Left lobe of liver (tissue), 2 donors: ENCODE measurements at places on chromosomes 1 and 21.

DNA sequence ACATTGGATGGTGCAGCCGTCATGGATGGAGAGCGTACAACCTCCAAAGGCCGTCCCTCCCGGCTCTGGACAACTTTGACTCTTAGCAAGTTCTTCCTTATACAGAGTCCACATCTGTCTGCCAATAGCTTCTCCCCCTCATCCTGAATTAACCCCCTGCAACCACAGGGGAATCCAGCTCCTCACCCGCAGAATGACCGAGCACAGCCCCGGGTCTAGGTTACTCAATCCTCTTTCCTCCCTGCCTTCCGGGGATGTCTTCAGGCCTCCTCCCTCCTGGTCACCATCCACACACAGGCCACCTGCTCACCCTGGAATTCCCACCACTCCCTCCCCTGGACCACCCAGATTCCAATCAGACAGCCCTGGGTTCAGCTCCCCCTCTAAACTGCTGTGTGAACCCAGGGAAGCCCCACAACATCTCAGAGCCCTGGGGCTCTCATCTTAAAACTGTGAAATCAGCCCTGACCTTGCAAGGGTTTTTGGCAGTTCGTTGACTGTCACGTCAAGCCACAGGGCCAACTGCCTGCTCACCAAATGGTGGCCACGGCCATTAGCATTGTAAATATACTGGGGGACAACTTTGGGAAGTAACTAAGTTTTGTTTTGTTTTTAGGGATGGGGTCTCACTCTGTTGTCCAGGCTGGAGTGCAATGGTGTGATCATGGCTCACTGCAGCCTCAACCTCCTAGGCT is 54.2 kb downstream of the HSPG2 start:
- no peak for DNase-seq

DNA sequence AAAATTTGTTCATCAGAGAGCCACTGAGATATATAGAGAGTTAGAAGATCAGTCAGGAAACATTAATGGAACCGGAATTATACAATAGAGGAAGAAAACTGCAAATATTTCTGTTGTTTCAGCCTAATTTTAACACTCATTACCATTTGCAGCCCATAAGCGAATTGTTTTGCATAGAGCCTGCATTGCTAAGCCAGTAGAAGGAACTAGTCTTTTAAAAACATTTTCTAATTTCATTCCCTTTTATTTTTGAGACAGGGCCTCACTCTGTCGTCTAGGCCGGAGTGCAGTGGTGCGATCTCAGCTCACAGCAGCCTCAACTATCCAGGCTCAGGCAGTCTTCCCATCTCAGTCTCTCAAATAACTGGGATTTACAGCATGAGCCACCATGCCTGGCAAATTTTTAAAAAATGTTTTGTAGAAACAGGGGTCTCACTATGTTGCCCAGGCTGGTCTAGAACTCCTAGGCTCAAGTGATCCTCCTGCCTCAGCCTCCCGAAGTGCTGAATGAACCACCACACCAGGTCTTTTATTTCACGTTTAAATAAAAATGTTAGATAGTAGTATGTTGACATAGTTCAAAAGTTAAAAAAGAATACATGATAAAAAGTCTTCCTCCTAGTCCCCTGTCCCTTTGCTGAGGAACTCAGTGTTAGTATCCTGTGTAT is 25.3 kb downstream of the MPZL1 start:
- no peak for DNase-seq

- no peak for DNase-seq
Measured at GRCh38 chr1:44368471-44369151, 13.6 kb upstream of the ERI3 start.

- no peak for DNase-seq
Measured at GRCh38 chr1:151060007-151060656, at the start of gene MLLT11. Gene MLLT11, plus strand, starts transcription at chr1:151060397. Its CDS starts 6,828 bp downstream, at chr1:151067225.

GRCh38 chr1:155809088-155809487 is 47.9 kb downstream of the GON4L start:
- DNase-seq = no peak

DNA sequence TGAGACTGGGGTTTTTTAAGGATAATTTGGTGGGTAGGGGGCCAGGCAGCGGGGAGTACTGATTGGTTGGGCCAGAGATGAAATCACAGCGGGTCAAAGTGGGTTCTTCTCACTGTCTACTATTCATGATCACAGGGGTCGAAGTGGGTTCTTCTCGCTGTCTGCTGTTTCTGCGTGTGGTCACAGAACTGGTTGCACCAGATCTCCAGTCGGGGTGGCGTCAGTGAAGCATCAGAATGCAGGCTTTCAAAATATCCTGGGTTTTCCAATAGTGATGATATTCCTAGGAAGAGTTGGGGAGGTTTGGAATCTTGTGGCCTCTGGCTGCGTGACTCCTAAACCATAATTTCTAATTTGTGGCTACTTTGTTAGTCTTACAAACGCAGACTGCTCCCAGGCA is 45.1 kb downstream of the TRPM2 start:
- no peak for DNase-seq

GRCh38 chr1:240739754-240740153 is 127.8 kb upstream of the GREM2 start:
- DNase-seq = no peak

- no peak for DNase-seq
Measured at GRCh38 chr1:184661801-184662200, 92.9 kb downstream of the EDEM3 start.

DNA sequence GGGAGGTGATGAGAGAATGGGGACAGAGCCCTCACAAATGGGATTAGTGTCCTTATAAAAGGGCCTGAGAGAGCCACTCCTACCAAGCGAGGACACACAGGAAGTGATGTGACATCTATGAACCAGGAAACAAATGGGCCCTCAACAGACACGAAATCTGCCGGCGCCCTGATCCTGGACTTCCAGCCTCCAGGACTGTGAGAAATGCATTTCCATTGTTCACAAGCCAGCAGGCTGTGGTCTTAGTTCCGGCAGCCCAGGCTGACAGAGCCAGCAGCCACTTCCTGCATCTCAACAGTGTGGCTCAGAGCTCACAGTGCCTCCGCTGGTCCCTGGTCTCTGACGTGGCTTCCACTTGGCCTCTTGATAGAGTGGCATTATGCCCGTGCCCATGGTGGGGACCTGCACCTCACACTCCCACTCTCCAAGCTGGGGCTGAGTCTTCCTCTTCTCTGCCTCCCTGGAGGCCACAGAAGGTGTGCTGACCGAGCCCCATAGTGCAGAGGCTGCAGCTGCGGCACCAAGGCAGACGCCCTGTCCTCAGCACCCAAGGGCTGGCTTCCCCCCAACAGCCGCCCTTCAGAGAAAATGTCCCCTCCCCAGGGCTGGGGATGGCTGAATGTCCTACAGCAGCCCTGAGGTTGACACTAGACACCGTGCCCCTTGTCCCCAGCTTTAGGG is 44.9 kb downstream of the ACOT7 start:
- no peak for DNase-seq

DNA sequence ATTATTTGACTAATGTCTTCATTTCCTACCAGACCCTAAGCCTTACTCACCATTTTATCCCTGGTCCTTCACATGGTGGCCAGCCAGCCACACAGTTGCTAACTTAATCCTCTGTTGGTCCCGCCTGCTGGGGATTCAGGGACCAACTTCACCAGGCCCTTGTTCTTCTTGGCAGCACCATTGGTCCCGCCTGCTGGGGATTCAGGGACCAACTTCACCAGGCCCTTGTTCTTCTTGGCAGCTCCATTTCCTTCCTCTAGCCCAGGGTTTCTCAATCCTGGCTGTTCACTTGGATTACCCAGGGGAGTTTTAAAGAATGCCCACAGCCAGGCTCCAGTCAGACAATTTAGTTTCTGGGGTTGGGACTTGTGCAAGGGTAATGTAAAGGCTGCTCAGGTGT is 233.1 kb upstream of the CSF3R start:
- DNase-seq = no peak

DNA sequence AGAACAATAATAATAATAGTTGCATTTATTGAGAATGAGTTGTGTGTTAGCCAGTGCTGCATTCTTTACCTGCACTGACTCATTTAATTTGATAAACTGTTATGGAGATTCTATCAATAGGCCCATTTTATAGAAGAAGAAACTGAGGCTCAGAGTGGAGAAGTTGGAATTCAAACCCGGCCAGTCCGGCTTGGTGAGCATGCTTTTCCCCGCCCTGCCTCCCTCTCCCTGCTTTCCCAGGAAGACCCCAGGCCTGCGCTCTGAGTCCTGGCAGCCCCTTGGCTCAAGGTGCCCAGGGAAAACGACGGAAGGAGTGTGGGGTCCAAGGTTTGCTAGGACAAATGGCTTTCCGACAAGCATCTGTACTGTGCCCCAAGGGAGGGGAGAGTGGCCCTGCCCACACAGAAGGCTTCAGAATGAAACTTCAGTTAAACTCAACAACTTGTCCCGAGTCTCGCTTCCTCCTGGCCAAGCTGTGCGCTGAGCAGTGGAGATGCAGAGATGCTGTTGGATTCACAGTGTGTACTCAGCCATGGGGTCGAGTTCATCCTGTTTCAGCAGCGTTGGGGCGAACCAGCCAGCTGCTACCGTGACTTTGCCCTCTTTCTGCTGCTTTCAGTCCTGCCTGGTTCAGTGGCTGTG is 23.3 kb upstream of the PADI6 start:
- DNase-seq = no peak

DNA sequence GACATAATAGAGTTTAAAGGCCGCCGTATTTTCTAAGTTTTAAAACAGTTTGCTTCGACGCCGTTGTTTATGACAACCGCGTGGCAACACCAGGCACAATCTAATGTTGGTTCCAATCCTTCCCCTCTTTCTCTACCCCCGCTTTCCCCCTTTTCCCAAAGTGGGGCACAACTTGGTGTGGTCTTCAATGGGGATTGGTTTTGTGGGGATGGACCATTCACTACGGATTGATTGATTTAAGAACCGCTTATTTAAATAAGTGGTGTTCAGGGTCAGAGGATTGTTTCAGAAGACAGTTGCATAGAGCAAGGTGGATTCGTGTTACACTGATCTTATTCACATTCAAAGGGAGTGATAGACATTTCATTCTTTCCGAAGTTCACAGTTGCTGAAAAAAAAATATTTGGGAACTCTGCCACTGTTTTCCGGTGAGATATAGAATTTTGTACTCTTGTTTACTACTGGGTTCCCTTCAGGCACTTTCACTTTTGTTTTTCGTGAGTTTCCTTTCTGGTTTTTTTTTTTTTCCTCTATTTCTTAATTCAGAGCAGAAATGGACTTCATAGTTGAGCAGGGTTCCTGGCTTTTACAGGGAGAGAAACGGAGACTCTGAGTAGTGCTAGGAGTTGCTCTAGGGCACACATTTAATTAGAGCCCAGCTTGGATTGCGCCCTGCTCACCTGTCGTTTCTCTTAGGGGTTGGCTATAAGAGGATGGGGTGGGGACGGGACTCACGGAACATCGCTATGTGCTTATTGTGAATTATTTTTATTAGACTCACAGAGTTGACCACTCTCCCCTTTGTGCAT is 79.6 kb upstream of the AK4 start:
- no peak for DNase-seq

DNA sequence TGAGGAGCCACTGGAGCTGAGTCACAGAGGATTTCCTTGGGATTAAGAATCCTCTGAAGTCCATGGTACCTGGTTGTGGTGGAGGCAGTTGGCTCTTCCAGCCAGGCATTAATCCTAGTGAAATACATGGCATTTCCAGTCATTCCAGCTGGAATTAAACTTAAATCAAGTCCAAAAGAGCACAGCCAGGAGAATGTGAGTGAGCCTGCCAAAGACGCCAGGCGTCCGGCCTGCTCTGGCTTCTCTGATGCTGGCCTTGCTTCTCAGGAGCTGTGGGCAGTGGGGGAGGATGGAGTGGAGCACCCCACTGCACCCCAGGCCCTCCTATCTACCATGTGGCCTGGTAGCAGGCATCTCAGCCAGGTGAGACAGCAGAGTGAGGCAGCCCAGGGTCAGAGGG is 23.4 kb upstream of the TENT5C start:
- no peak for DNase-seq

DNA sequence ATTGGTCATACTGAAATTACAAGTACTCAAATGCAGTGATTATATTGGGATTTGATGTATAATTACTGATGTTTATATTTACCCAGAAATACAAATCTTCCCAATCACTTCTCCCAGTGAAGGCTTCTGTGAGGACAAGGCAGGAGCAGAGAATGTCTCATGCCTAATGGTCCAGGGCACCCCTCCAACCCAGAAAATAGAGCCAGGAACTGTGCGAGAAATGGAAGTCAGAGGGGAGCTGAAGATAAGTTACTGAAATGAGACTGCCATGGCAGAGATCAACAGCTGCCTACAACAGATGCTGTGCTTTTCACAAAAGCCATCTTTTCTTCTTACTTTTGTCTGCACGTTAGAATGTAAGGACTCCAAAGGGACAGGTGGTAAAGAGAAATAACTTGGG is 171.2 kb downstream of the TTLL7 start:
- DNase-seq = no peak

DNA sequence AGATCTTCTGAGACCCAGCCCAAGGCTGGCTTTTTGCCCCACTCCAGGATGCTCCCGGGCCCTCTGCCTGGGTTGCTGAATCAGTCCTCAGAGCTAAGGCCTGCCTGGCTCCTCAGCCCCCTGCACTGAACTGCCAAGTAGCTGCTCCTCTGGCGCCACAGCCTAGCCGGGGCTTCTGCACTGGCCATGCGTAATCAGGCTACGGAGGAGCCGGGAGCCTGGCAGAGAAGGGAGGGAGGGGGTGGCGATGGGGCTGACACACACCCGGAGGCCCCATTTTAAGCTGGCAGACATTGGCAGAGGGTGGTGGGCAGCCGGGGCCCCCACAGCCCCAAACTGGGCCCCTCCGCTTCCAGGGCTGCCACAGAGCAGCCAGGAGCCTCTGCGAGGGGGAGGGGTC is 38.7 kb downstream of the ALPL start:
- no peak for DNase-seq

GRCh38 chr21:44838951-44839350 is 21.1 kb upstream of the SUMO3 start:
- no peak for DNase-seq

DNA sequence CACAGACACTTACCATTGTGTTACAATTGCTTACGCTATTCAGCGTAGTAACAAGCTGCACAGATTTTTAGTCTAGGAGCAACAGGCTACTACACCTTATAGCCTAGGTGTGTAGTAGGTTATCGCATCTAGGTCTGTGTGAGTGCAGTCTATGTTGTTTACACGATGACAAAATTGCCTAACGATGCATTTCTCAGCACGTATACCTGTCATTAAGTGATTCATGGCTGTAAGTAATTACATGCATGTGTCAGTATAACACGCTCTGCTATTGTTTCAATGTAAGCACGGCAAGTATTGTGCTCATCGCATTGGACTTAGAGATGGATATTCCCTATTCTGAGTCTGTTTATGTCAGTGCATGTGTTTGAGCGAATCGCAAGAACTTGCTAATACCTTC is 15.7 kb upstream of the ZBTB18 start:
- DNase-seq = no peak

- no peak for DNase-seq
Measured at GRCh38 chr1:234555390-234556024, 54.5 kb downstream of the IRF2BP2 start.

DNA sequence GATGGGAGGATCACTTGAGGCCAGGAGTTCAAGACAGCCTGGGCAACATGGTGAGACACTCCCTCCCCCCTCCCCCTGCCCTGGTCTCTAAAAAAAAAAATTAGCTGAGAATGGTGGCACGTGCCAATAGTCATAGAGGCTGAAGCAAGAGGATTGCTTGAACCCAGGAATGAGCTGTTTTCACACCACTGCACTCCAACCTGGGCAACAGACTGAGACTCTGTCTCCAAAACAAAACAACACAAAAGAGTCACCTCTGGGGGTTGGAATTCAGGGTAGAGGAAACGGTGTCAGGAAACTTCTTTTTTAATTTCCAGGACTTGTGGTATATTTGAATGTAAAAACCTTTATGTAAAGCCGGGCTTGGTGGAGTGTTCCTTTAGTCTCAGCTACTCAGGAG is 43.2 kb downstream of the RHOU start:
- DNase-seq = no peak
